ENCODE measurements at places on chromosomes 2 and 18.
A peak's percentile ranks its signal among the peaks of the same experiment; 100 is the strongest.

GRCh38 chr18:78981394-78981831 is 1.8 kb downstream of the SALL3 start:
- no peak for DNase-seq

GRCh38 chr2:241645056-241645914 is 7.8 kb downstream of the ATG4B start:
- no peak for DNase-seq

GRCh38 chr2:28342081-28342967 is 50.3 kb upstream of the FOSL2 start:
- DNase-seq: no peak

DNA sequence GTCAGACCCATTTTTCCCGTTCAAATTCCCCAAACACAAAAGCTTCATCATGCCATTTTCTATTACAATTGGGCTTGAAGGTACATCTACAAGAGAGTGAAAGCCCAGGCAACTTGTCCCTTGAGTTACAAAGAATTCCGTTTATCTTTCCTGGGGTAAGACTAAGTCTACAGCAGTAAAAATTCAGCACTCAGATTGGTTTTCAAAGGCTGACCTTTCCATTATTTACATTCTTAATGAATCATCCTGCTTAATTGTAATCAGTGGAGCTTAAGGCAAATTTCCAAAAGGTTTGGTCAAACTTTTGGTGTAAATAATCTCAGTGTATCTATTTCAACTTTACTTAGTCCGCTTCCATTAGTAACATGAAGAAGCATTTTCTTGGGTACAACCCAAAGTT is 33.4 kb upstream of the ST3GAL5 start:
- no peak for DNase-seq

DNA sequence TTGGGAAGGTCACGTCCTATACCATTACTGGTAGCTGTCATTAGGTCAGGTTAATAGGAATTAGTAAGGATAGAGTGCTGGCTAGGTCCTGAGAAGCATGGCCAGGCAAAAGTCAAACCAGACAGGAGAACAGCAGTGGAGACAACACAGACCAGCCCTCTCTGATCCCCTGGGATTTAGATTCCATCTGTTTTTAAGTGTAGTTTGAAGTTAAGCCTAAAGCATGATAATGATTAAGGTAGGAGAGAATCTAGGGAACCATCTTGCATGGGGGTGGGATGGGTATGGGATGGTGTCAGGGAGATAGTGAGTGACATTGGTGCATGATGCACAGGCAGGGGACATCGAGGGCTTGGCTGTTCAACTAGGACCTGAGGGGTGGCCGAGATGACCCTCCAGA is 96.6 kb downstream of the MYCN start:
- no peak for DNase-seq

DNA sequence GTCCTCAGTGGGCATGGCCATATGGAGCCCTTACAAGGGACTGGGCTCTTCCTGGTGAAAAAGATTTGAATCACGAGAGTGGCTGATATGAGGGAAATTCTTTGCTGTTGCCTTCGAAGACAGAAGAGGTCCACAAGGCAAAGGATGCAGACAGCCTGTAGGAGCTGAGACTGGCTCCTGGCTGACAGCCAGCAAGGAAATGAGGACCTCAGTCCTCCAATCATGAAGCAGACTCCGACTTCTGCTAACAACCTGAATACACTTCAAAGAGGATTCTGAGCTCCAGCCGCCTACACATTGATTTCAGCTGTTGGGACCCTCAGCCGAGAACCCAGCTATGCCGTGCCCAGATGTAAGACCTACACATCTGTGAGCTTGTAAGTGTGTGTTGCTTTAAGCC is 3.0 kb upstream of the ST8SIA5 start:
- no peak for DNase-seq

DNA sequence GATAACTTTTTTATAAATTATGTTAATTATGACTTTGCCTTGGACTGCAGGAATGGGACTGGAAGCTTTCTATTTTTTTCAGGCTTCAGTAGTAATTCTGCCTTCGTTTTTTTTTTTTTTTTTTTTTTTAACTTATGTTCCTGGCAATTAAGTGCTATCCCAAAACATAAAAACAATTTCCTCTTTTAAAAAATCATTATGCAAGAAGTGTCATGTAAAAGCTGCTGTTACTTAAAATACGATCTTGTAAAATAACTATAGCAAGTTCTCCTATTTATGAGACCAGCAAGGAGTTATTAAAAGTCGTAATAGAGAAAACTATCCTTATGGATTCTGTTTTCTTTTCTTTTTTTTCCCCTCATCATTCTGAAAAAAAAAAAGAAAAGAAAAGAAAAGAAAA is 301.6 kb upstream of the FBXO11 start:
- peak; percentile 35 for DNase-seq

GRCh38 chr2:212745359-212745758 is 206.8 kb upstream of the ERBB4 start:
- no peak for DNase-seq

DNA sequence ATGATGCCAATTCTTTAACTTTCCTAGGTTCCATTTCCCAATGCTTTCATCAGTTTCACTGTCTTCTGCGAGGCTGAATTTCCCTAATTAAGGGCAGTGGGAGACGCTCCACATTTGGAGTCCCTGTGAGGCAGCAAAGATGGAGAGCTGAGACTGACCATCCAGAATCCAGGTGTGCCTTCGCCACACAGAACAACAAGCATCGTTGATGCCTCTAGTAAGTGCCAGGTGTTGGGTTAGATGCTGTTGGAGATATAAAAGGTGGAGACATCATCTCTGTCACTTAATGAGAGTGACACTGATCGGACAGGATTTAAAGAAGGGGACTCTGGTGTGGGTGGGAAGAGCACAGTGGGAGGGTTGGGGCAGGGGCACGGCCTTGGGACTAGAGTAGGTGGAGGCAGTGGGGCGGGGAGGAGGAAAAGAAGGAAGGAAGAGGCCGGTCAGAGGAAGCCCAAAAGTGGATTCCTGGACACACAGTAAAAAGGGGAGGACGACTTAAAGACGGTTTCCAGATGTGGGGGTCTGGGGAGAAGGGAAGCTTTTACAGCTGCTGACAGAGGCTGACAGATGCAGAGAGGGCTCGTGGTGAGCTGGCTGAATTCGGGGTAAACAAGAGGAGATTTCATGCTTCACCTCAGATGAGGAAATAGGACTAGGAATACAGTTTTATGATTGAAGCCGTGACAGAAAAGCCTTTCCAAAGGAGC is 113.0 kb downstream of the BCL2 start:
- no peak for DNase-seq

GRCh38 chr2:64137996-64138395 is 6.2 kb downstream of the PELI1 start:
- no peak for DNase-seq

All from AML-193 (cell line).